Jurkat, Clone E6-1 (cell line): ENCODE measurements at places on chromosomes 6 and 20.

DNA sequence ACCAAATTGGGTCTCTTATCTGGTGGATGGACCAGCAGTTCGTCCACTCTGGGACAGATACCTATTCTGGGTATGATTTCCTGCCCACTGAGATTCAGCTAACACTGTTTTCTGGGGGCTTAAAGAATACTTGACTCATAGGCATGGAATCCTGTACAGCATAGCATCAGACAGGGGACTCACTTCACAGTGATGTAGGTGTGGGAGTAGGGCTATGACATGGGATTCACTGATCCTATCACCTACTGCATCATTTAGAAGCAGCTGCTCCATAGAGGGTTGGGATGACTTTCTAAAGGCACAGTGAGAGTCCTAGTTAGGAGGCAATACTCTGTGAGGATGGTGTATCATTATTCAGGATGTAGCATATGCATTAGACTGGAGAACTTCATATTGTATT, 74.5 kb upstream of the AHI1 start:
- DNase-seq: no peak

- no peak for DNase-seq
Measured at GRCh38 chr6:49264909-49265308, 198.1 kb downstream of the MMUT start.

DNA sequence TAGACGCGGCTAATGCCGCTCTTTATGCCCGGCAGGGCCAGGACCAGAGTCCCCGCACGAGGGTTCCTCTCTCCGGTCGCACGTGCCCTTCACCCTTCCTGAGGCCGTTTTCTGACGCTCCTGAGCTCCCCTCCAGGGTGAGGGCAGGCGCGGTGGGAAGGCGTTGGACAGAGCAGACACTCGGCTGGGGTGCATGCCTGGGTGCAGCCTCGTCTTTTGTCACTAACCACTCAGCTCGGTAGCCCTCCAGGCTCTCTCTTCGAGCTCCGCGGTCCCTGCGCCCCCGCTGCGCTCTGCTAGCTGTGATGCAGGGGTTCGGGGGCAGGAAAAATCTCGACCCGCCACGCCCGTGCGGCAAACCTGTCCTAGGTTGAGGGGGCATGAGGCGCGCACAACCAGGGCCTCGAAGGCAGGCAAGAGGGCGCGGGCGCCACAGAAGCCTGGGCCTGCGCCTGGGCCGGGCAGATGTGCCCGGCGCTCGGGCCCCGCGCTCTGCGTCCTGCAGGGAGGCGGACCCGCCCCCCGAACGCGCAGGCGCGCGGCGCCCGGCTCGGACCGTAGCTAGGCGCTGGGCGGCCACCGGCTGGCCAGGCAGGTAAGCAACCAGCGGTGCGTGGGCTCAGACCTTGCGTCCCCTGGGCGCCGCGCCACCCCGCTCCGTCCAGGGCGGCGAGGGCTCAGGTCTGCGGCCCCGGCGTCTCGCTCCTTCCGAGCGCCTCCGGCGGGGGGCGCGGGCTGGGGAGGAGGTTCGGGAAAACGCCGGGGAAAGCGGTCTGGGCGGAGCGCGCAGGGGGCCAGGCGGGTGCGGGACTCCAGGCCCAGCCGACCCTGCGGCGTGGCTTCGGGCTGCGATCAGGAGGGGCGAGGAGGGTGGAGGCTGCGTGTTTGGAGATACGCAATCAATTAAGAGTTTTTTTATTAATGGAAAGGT, at the start of gene L3MBTL1:
Gene L3MBTL1 (plus strand): TSS at position 548 of the 931 bp plus-strand sequence. CDS start 5,807 bp downstream, outside the sequence.
- DNase-seq: no peak

DNA sequence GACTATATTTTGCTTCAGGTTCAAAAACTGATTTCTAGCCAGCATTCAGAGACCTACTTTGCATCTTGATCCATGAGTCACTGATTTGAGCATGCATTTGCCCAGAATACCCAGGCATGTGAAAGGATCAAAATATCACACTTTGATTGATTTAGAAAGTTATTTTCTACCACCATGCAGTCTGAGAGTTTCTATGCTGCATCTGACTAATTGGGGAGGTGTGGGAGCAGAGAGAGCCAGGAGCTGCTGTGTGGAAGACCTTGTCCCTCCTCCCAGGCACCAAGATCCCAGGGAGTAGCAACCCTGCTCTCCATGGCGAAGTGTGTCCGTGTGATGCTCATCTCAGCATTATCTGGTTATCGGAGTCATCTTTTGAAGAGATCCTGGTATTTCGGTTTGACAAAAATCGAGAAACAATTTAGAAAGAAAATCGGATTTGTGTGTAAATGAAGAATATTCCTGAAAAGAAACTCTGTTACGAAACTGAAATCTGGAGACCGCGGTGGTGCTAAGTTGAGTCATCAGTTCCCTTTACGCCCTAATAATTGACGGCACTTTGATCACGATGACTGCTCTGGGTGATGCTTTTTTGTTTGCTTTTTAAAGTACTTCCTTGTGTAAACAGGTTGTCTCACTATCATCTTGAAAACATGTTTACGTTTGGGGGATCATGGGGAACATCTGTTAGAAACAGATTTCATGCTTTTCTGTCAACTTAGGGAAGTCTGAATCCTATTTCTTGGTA, 193.4 kb downstream of the BACH2 start:
- DNase-seq: no peak
